ENCODE measurements at places on chromosomes 6 and 20. TPM values are rescaled to one million over a fixed set of nuclear protein-coding genes. Genes with fewer than 3 reads are reported as not detected.

GRCh38 chr6:70312165-70312745 lies 9.4 kb upstream of the COL9A1 start:
- DNase-seq = no peak

GRCh38 chr6:89118931-89119330 lies 1.1 kb upstream of the SRSF12 start:
- no peak for DNase-seq

DNA sequence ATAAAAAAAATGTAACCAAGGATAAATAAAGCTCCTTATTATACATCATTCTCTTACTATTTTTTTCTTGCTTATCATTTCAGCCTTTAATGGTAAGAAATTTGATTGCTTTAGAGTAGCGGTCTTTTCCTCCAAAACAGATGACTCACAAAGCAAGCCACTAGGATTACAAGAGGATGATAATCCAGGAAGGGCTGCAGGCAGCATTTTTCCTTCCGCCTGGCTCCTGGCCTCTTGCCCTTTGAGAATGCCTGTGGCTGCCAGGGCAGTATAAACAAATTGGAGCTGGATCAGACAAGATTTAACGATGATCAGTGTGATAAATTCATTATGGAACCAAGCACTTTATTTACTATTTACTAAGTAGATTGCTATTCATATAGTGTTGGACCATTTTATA lies 9.7 kb upstream of the FBXL4 start:
- DNase-seq = no peak

DNA sequence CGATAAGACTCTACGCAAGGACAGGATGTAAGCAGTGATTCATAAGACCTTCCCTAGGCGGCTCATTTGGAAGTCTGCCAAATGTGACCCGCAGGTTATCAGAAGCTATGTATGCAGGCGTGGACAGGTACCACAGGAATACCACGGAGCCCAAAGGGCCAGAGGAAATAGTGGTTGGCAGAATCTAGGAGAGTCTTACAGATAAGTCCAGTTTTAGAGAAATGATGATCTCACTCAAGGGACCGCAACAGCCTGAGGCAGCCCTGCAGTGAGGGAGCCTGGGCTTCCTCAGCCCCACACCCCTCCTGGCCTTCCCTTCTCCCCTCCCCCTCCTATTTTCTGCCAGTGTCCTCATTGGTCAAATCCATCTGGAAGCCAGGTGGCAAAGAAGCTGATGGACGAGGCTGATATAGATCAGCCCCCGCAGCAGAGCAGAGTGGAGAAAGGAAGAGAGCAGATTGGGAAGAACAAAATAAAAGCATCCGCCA lies 110.6 kb downstream of the FNDC1 start:
- DNase-seq = no peak

DNA sequence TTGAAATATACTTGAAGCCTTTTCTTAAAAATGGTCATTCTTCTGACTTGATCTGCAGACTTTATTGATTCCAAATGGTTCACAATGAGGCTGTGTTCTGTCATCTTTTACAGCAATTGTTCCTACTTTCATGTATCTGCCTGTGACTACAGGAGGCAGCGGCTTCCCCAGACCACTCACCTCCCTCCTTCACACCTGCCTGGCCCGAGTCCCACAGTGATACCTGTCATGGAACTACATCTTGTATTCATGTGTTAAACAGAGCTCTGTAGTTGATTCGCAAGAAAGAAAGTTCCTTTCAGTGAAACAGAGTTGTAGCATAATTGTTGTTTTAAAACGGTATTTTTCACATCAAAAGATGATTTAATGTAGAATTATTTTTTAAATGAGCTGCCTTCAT lies 673.5 kb upstream of the AGPAT4 start:
- DNase-seq = no peak

DNA sequence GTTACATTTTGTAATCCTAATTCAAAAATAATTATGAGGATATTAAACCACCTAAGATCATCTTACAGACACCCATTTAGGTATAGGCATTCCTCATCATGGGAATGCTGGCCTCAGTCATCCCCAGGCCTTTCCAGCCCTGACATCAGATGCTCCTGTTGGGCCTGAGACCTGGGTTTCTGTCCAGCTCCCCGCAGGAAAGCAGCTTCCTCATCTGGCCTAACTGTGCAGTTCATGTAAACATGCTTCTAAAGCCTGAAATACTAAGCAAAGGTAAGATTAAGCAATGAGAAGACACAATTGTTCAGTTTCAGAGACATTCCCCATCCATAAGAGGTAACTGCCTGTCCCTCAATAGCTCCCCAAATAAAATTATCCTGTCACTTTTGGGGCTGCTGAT lies 19.0 kb downstream of the ETV7 start:
- no peak for DNase-seq

- DNase-seq = no peak
Measured at GRCh38 chr20:46784436-46785127, 75.1 kb downstream of the SLC2A10 start.

- no peak for DNase-seq
Measured at GRCh38 chr6:159172091-159172491, 2.9 kb downstream of the FNDC1 start.

DNA sequence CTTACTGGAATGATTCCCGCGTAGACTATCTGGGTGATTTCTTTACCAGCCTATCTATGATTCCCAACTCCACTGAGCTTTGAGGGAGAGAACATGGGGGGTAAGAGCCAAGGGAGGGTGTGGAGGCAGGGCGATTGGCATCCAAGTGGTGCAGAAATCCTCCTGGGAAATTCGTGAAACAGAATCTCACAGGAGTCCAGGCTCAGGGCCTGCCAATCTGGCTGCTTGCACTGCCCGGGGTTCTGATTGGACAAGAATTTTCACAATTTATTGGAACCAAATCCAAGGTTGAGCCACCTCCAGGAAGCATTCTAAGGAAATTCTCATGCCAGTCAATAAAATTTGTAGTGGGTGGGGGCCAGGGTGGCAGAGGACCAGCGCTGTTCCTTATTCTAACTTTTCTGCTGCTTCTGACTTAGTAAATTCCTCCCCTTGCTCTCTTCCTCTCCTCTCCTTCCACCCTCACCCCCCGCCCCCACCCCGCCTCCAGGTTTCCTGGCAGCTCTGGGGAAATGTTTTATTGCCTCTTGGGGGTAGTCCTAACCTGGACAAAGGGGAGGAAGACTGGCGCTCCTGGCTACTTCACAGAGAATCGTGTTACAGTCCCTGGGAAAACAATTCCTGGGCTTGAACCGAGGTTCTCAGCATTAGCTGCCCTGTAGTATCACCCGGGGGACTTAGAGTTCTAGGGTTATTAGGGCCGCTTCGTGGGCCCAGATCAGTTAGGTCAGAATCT lies 3.1 kb downstream of the BMP6 start:
- no peak for DNase-seq

DNA sequence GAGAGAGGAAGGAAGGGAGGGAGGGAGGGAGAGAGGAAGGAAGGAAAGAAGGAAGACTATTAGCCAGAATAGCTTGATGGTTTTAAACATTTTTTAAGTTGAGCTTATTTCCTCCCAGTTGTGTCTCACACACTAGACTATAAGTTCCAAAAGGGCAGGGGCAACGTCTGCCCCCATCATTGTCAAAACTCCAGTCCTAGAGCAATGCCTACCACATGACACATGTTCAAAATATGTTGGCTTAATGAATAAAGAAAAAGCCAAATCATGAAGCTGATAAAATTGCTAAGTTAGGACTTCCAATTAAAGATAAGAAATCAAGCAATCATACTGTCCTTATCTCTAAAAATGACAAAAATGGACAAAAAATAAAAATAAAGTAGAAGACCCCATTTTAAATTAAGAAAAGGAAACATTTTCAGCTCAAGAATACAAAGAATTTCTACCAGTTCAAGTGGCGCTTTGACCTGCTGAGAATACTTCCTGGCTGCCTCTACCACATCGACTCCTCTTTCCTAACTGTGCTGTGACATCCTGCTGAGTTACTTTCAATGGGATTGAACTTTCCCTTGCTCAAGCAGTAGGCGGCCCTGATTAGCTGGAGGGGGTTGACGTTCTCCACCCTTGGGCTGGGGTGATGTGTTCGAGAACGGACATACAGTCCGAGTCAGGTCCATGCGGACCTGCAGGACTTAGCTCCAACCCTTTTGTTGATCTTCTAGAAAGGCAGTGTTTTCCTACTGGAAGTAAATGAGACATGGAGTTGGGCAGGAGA lies 283.9 kb upstream of the FOXQ1 start:
- no peak for DNase-seq

DNA sequence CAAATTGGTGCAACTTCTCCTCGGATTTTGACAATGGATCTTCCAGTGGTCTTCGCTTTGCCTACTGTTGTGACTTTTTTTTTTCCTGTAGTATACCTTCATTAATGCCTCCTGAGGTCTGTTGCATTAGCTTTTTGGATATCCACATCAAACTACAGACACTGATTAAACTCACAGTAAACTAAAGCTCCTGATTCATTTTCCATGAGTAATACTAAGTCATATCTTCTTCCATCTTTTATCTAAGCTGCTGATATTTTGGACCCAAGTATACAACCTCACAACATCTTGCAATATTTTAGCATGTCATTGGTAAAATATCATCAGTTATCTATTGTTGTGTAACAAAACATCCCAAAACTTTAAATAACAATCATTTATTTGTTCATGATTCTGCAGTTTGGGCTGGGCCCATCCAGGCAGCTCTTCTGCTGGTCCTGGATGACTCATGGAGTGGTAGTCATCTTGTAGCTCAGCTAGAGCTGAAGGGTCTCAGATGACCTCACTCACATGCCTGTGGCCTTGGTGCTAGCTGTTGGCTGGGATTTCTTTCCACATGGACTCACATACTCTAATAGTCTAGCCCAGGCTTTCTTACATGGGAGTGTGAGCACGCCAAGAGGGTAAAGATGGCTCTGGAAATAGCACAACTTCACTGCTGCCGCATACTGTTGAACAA lies 78.3 kb upstream of the SRSF6 start:
- DNase-seq = no peak

The FAM217A gene
- total RNA-seq = not detected

The SAMD3 gene
- not detected for total RNA-seq

The PRRT1 gene
- 64.4 TPM for total RNA-seq

The RSPH3 gene
- 13.5 TPM for total RNA-seq

The LST1 gene
- 9.8 TPM for total RNA-seq

The BMP6 gene
- 2.4 TPM for total RNA-seq

The TSHZ2 gene
- 12.2 TPM for total RNA-seq

The SOBP gene
- total RNA-seq = 58.7 TPM

The BCAS4 gene
- 24.0 TPM for total RNA-seq

Data from dorsolateral prefrontal cortex (tissue), 122 donors.